ENCODE measurements at places on chromosomes 6 and 20.

- no peak for DNase-seq
These were observed 1.5 kb downstream of the ABT1 start for GRCh38 chr6:26598267-26598666.

DNA sequence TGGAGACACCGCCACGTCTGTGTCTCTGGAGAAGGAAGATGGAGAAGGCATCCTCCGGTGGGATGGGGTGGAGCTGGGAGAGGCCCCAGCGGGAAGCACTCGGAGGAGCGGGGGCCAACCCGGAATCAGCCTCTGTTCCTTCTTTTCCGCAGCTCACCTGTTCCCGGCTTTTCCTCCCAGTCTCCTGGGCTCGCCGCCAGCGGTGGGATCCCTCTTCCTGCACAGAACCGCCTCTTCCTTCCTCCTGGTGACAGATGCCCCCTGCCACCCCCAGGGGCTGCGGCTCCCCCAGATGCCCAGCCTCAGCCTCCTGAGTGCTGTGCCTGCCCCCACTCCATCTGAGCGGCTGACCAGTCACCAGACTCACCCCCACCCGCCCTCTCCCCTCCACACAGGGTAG is 23.3 kb downstream of the RAMACL start:
- DNase-seq, result no peak

GRCh38 chr6:140542863-140543262 is 1168.4 kb upstream of the CITED2 start:
- DNase-seq, result no peak

- DNase-seq, result no peak
These were observed 260.6 kb downstream of the PRL start for GRCh38 chr6:22036275-22036674.

DNA sequence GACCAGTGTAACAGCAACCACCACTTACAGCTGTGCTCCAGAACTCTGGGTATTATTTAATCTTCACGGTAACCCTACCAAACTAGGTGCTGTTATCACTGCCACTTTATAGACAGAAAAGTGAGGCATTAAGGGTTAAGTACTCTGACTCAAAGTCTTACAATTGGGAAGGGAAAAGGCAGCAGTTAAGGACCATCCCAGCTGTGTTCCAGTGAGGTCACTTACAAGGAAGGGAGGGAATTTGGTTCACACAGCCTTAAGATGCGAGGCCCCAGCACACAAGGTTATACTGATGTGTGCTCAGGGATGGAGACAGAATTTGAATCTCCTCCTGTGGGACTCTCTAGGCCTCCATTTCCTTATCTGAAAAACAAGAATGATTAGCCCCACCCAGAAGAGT is 46.7 kb downstream of the TRERF1 start:
- no peak for DNase-seq

DNA sequence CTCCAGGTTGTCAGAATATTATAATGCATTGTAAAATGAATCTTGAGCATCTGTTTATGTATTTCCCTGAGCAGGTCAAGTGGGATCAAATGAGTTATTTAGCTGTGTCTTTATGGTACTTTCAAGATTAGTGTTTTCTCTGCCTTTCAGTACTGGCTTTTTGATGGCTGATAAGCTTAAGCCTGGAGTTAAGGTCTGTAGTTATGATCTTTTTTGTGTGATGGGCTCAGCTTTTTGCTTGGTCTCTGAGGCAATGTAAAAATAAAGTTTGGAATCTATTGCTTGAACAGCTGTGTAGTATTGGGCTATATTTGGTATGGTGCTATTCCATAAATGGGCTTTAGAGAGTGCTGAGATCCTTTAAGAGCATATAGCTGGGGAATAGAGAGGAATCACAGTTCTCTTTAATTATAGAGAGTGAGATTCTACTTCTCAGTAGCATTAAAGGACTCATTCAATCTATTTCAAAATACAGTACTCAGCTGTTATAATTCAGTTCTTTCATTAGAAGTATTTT is 40.7 kb downstream of the ZNF451 start:
- no peak for DNase-seq

DNA sequence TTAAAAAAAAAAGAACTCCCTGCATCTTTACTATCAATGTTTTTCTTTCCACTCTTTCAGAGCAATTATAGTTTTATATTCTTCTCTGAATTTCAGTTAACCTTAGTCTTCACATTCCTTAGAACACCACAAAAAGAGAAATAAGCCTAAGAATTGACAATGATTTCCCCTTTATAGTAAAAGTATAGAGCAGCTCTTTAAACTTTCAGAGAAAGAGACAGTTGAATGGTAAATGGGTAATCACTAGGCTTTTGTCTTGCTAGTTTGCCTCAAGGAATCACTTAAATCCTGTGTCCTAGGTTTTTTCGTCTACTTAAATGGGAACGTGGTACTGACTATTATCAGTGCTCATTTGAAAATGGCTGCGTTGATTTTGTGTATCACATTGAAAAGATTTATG is 31.8 kb downstream of the SLX4IP start:
- DNase-seq, result no peak

GRCh38 chr20:4192378-4193068 is 177.2 kb upstream of the RNF24 start:
- DNase-seq, result no peak

- no peak for DNase-seq
These were observed 737.0 kb downstream of the HDGFL1 start for GRCh38 chr6:23306251-23306950.

- no peak for DNase-seq
These were observed 50.5 kb upstream of the ASIP start for GRCh38 chr20:34190679-34191090.

DNA sequence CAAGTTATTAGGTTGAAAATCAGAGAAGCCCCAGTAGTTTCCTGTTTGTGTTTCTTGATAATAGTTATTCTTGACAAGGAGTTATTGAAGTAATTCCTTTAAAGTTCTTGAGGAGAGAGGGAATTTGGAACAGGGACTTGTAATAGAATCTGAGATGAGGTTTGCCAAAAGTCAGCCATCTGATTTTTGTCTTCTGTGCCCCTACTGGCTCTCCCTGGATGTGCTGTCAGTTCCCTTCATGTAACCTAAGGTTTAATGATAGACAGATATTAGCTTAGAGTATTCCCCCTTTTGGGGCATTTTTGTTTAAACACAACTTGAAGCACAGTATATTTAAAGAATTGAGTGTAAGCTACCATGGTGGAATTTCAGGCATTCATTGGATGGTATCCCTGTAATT is 71.4 kb downstream of the CARMIL1 start:
- no peak for DNase-seq

GRCh38 chr6:39228111-39228971 is 934 bp downstream of the KCNK5 start:
- DNase-seq, result no peak

DNA sequence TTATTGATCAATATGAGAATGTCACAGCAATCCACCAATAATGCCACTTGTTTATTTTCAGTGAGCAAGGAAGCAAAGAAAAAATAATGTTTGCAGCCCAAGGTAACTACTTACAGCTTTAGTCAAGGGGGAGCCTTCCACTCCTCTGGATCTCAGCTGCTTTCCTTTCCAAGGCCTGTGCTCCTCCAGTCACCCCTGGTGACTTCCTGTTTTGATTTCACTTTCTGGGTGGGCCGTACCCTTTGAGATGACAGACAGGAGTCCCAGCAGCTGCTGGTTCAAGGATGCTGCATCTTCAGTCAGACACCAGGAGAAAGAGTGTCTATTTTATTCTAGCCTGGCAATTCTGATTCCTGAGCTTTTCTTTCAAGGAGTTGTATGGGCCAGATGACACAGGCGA is 5.6 kb upstream of the VNN2 start:
- DNase-seq, result no peak

- no peak for DNase-seq
These were observed 117.0 kb upstream of the EDN1 start for GRCh38 chr6:12173181-12173580.

DNA sequence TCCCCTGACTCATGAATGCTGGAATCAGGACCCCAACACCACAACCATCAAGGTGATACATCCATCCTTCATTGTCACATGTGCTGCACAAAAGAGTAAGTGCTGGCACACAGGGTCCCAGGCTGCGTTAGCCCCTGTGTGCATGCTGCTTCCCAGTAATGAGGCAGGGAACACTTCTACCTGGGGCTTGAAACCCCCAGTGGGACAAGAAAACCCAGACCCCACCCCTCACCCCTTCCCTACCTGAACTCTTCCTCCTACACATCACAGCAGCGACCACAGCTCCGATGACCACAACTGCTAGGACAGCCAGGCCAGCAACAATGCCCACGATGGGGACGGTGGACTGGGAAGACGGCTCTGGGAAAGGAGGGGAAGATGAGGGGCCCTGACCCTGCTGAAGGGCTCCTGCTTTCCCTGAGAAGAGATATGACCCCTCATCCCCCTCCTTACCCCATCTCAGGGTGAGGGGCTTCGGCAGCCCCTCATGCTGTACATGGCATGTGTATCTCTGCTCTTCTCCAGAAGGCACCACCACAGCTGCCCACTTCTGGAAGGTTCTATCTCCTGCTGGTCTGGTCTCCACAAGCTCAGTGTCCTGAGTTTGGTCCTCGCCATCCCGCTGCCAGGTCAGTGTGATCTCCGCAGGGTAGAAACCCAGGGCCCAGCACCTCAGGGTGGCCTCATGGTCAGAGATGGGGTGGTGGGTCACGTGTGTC is 2.0 kb downstream of the HLA-B start:
- no peak for DNase-seq

DNA sequence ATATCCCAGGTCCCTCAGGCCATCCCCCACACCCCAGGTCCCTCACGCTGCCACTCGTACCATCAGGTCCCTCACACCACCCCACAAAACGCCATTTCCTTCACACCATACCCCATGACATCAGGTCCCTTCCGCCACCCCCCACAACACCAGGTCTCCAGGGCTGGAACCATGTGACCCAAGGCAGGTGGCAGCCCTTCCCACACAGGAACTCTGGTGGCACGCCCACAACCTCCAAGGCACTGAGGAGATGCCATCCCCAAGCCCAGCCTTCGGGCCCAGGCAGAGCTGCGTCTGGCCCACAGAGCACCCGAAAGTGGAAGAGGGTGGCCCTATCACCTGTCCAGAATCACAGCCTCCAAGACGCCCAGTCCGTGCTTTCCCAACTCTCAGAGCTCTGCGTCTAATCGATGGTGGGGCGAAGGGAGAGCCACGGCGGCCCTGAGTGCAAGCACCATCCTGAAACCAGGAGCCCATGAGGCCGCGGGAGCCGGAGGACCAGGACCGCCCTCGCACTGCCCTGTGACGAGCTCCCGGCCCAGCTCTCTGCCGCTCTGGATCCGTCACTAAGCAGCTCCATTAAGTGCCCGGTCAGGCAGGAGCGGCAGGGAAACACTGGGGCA is 12.7 kb downstream of the TAF4 start:
- DNase-seq, result no peak

DNA sequence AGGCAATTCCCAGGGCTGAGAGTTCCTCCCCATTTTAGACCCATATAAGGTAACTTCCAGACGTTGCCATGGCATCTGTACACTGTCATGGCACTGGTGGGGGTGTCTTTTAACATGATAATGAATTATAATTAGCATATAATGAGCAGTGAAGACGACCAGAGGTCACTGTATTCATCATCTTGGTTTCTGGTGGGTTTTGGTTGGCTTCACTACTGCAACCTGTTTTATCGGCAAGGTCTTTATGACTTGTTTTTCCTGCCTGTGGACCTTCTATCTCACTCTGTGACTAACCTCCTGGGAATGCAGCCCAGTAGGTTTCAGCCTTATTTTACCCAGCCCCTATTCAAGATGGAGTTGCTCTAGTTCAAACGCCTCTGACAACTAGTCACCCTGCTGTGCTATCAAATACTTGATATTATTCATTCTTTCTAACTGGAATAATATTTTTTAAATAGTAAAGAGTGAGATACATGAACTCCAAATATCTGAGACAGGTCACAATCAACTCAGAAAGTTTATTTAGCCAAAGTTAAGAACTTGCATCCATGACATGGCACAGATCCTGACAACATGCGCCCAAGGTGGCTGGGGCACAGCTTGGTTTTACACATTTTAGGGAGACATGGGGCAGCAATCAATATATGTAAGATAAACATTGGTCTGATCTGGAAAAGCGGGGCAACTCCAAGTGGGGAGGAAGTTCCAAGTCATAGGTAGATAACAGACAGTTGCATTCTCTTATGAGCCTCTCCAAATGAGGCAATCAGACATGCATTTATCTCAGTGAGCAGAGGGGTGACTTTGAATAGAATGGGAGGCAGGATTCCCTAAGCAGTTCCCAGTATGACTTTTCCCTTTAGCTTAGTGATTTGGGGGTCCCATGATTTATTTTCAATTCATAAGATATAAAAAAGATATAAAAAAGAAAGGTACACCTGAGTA is 1.2 kb upstream of the UFL1 start:
- no peak for DNase-seq

- DNase-seq, result no peak
These were observed 118.7 kb downstream of the TBX18 start for GRCh38 chr6:84645563-84646266.

DNA sequence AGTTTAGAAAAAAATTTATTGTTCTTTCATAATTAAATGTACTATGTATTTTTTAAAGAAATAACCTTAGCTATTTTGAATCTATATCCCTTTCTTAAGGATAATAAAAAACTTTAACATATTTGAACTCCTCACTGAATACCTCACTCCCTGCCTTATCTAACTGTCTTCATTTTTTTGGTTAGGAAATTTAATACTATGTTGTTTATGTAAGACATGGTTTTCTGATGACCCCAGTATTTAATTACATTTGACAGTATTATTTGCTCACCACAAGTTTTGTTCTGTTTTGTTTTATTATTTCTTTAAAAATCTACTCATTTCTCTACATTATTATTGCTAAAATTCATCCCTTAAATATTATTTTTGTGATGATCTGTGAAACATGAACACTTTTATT is 394.4 kb upstream of the ADGRB3 start:
- DNase-seq, result no peak

DNA sequence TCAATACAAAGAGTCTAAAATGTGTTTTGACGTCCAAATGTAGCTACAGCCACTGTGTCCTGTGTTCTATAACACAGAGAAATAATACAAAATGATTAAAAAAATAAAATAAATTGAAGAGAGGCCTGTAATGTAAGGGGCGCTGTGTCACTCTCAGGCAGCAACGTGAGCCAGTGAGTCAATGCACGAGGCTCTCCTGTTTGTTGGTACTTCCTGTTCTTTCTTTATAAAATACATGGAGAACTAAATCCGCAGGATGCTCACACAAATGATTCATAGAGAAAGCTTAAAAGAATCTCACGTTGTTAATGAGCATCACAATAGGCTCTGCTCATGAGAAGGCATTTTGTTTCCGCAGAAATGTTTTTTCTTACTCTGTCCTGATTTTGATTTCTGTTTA is 635.0 kb upstream of the AGPAT4 start:
- DNase-seq, result no peak
